ENCODE measurements at places on chromosomes 16 and 17.

DNA sequence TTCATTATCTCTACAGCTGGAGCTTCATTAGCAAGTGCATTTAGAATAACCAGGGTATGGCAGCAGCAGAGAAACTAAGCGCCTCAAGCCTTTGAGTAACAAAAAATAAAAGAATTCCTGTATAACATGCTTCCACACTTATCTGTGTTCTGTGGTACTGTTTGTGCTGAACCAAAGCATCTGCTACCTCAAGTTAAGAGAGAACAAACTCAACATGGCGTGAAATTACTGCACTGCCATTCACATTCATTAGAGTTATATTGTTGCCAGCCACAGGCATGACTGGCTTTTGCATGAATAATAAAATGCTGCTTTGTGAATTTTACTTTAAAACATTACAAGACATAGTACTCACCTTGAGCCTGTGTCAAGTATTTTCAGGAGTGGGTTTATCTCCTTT, 76.6 kb downstream of the NLK start:
- no peak for ATAC-seq

GRCh38 chr17:79981661-79982101, 54.0 kb downstream of the TBC1D16 start:
- ATAC-seq, result no peak

GRCh38 chr17:75721463-75722011, 278 bp downstream of the ITGB4 start:
- no peak for ATAC-seq

DNA sequence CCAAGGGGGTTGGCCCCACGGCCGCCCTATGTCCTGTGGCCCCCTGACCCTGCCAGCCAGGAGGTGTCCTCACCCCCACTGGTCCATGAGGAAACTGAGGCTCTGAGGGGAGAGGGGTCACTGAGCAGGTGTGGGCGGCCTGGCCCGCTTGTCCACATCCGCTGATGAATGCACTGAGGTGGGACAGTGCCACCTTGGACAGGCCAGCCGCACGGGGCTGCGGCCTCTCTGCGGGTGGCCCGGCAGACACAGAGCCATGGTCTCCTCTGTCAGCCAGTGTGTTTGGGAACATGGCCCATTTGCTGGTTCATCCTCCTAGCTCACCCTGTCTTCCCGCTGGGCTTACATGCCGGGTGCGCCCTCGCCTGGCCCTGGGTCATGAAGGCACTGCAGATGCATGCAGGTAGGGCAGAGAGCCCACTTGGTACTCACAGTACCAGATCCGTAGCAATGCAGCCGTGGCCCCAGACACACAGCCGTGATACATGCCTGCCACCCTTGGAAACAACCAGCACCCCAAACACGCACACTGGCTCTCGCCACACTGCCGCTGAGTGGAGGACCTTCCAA, 93.9 kb downstream of the ENGASE start:
- ATAC-seq, result no peak

Data from activated CD4-positive, CD25-positive, alpha-beta regulatory T cell treated with anti-CD3 and anti-CD28 coated beads, Interleukin-2, amount 50 U/mL, for 24 hours (primary cell).